Stimulated activated CD8-positive, alpha-beta memory T cell treated with anti-CD3 and anti-CD28 coated beads, Interleukin-12 subunit alpha, Interleukin-12 subunit beta, amount 100 ng/mL, for 1 hour (primary cell): ENCODE measurements at places on chromosomes 5 and 9.

GRCh38 chr5:142717582-142718215 is 31.8 kb upstream of the FGF1 start:
- no peak for DNase-seq

DNA sequence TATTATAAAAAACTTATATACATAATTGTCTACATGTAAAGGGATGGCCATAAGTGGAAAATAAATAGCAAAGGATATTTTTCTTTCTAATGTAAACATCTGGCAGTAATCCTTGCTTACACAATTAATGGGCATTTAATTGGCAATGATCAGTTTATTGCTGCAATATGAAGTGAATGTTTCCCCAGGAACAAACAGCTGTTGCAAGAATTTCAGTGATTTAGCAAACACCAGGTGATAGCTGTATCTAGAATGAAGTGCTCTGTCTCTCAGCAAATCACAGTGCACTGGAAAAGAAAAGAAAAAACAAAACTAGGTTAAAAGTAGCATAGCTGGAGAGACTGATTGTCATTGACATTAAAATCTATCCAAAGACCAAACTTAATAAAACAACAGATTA is 594.5 kb upstream of the ARRDC3 start:
- DNase-seq: no peak

GRCh38 chr9:23496489-23497136 is 329.4 kb downstream of the ELAVL2 start:
- DNase-seq: no peak

DNA sequence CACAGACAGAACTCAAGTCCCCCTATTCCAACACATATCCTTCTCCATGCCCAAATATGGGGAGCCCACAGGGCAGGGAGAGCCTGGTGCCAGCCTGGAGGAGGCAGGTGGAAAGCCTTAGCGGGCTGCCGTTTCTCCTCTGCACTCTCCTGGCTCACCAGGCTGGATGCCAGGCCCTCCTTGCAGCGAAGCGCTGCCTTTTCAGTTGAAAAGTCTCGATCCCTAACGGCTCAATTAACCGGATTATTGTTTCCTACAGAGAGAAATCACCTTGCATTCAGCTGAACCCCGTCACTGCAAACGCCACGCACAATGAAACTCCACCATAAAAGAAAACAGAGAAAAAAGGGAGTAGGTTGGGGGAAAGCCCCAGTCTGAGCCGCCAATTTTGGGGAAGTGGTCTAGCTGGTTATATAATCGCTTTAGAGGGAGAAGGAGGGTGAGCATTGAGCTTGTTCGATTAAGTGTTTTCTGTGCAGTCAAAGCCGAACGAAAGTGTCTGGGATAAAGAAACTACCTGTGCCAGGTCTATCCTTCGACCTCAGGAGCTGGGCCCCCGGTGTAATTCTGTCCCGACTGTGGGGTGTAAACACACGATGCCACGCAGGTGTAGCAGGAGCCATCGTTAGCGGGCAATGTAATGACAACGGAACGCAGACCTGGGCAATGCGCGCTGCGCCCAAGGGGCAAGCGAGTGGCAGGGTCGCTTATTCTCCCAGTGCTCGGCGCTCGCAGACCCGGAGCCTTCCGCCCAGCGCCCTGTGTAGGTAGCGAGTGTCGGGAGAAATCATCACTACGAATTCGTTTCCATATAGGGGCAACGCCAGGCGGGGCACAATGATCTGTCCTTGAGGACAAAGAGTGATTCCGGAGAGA is 3.8 kb downstream of the BARHL1 start:
- no peak for DNase-seq

GRCh38 chr5:58497921-58498320 is 6.7 kb downstream of the GAPT start:
- DNase-seq: no peak

DNA sequence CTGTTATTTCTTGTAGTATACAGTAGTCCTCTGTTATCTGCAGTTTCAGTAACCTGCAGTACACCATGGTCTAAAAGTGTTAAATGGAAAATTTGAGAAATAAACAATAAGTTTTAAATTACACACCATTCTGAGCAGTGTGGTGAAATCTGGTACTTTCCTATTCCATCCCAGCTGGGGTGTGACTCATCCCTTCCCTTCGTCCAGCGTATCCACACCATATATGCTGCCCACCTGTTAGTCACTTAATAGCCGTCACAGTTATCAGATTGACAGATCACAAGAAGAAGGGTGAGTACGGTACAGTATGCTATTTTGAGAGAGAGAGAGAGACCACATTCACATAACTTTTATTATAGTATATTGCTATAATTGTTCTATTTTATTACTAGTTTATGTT is 28.9 kb downstream of the FAM151B start:
- no peak for DNase-seq

DNA sequence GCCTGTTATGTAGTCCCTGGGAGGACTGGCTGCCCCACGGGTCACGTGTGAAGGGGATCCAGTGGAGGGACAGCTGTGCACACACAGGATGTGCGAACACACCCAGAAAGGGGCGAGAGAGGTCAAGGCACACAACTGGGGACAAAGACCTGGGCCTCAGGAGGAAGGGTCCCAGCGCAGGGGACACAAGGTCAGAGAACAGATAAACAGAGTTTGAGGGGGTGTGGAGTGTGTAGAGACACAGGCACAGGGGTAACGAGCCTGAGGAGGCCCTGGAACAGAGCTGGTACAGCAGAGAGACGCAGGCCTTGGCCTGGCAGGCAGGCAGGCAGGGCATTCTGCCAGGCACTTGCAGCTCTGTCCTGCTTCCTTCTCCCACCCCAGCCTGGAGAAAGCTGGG is 14.8 kb upstream of the PSMD5 start:
- DNase-seq: no peak

DNA sequence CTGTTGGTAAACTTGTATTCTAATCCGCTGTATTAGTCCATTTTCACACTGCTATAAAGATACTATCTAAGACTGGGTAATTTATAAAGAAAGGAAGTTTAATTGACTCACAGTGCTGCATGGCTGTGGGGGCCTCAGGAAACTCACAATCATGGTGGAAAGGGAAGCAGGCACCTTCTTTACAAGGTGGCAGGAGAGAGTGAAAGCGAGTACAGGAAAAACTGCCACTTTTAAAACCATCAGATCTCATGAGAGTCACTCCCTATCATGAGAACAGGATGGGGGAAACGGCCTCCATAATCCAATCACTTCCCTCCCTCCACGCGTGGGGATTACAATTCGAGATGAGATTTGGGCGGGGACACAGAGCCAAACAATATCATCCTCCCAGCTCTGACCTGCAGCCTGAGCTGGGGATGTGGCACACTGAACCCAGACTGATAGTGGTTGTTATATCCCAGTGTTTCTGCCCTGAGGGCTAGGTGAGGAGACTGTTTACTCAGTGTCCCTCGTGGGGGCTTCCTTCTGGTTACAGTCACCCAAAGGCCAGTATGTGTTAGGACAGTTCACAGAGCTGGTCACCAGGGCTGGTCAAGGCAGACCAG is 488.3 kb downstream of the KDM4C start:
- no peak for DNase-seq

DNA sequence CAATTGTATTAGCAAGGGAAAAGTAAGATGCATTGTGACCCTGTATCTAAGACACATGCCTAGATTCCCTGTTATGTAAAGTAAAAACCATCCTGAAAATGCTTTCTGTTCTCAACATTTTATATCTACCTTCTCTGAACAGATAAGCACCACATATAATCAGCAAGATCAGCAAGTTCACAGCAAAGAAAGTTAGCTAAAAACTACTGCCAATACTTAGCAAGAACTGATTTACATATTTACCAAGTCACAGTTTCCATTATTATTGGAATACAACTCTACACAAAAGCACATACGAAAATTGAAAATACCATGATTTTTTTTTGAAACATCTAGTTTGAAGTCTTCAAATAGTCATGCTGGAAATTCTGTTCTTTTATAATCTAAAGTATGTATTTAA is 1118.1 kb downstream of the TAF11L14 start:
- DNase-seq: no peak
